NCI-H2107 (cell line): ENCODE measurements at places on chromosomes 5 and 9.

GRCh38 chr5:59380350-59380951, 513.1 kb downstream of the PDE4D start:
- no peak for DNase-seq

GRCh38 chr5:82657033-82657699, 379.0 kb upstream of the RPS23 start:
- DNase-seq, result no peak

DNA sequence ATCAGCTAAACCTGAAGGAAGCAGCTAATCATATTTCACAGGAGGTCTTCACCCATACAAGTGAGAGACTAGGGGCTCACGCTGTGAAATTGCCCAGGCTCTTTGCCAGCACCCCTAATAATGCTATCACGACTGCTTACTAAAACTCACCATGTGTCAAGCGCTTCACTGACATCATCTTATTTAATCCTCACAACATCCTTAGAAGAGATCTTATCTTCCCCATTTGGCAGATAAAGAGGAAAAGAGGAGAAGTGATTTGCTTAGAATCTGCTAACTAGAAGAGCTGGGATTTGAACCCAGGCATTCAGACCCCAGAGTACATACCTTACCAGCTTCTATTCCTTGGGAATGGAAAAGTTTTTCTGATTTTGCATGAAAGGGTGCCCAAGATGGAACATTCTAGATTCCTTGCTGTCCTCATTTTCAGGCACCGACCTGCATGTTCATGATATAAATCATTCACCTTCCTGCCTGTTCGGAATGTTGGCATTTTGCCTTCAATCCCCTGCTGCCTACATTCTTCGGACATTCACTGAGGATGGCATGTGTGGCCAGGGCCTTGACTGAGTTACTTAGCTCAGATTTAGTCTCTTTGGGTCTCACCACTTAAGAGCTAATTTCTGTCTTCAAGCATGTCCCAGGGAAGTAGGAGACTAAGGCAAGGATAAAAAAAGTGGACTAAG, 88.1 kb downstream of the SH3TC2 start:
- DNase-seq, result no peak

DNA sequence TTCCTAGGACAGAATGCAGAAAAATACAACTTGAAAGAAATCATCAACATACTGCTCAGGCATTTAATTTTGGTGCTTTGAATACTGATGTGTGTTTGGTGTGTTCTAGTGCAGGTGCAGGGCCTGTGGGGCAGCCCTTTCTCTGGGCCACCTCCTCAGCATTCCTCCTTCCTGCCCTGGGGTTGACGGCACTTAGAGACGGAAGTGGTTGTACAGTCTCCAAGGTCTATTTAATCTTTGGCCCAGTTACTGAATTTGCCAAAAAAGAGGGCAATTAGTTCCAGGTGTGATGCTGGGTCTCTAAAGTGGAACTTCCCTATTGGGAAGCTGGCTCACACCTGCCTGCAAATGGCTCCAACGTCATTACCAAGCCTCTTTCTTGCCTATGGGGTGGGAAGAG, 269.0 kb downstream of the SH3GL2 start:
- no peak for DNase-seq

DNA sequence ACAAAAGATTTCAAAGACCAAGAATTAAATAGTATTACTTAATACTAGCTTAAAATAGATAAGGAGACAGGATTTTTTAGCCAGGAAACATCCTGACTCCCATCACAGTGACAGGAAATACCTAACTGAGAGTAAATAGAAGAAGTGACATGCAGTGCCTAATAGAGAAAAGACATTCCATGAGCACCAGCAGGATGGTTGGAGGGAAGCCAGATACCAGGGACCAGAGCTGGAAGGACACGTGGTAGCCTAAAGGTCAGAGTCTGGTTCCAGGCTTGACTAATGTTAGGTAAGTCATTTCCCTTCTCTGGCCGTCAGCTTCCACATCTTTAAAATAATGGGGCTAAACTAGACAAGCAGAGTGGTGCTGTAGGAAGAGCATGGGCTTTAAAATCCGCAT, 41.6 kb downstream of the CDK5RAP2 start:
- DNase-seq, result no peak

GRCh38 chr5:58490402-58491050, 709 bp upstream of the GAPT start:
- DNase-seq, result no peak

- no peak for DNase-seq
These were observed 42.1 kb downstream of the CXXC5 start for GRCh38 chr5:139690064-139690802.

GRCh38 chr9:113315231-113315630, 12.1 kb upstream of the RNF183 start:
- DNase-seq, result no peak

DNA sequence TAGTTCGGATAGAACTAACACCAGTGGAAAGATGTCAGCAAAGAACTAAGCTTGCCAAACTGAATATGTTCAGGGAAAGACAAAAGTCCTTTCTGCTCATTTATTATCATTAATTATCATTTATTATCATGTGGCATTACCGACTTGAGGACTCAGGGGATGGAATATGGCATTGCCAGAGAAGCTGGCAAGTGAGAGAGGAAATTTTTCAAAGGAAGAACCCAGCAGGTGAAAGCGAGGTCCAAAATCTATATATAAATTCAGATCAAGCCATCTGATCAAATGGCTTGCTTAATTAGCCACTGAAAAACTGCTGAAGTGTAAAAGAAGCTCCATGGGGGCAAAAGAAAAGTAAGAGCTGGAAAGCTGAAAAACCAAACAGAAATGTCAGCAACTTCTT, 1049.6 kb upstream of the SEMA6A start:
- no peak for DNase-seq

- DNase-seq, result no peak
These were observed 17.4 kb downstream of the GPX3 start for GRCh38 chr5:151037561-151038411.

DNA sequence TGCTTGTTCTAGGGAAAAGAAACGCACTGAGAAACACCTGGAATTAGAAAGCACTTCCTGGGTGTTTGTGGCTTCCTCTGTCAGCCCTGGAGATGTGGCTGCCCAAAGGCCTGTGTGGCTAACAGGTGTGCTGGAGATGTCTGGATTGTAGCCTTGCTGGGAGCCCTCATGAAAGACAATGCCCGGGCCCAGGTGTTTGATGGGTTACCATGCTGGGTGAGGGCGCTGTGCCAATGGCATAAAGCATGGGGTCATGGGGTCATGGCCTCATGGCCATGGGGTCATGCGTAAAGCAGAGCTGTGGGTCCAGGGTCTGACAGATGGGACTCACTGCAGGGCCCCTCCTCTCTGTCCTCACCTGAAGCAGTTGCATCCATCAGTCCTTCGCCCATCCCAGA, 21.6 kb downstream of the ANKRD33B start:
- DNase-seq, result no peak

DNA sequence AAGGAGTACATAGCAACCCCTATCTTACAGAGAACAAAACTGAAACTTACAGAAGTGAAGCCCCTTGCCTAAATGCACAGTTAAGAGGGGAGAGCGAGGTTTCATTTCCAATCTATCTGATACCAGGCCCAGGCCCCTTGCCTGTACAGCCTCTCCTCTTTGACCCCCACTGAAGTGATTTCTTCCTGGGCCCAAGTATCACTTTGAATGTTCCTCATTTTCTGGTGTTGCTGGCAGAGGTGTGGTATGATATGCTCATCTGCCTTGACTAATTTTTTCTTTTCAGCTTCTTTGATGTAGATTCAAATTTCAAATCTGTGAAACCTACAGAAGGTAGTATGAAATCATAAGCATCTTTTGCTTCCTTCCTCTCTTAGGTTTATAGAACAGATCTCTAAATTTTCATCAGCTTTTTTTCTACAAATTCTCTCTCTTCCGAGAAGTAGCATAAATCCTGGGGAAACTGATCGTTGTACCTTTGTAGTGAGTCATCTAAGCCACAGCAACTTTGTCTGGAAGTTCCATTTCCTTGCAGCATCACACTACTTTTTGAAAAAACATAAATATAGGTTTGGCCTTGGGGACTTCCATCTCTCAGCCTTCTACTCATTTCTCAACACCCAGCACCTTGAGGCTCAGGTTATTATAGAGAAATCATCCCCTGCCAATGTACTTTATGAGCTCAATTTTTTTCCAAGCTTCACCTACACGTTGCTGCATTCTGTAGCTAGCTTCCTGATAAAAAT, 402.4 kb upstream of the PTGER4 start:
- DNase-seq, result no peak

- no peak for DNase-seq
These were observed 8.3 kb downstream of the DIMT1 start for GRCh38 chr5:62395210-62395950.
